Testis (tissue), 5 donors: ENCODE measurements at places on chromosomes 7 and 10. TPM values are rescaled to one million over a fixed set of nuclear protein-coding genes. Genes with fewer than 3 reads are reported as not detected.

Gene CUZD1
- 2.0 TPM for total RNA-seq

Gene ACBD7
- total RNA-seq: 6.6 TPM

Gene GIMAP1
- 1.7 TPM for total RNA-seq

Gene CACNA2D1
- 28.0 TPM for total RNA-seq

Gene TDRD1
- total RNA-seq: 25.7 TPM

Gene LGI1
- 0.56 TPM for total RNA-seq

Gene GARIN1A
- total RNA-seq: 46.8 TPM

Gene CLCN1
- 1.1 TPM for total RNA-seq

Gene SLC16A12
- total RNA-seq: 6.0 TPM

Gene CPA4
- 0.68 TPM for total RNA-seq

Gene COL28A1
- 8.7 TPM for total RNA-seq

Gene ERVW-1
- total RNA-seq: 7.5 TPM

Gene PAX4
- total RNA-seq: 0.55 TPM

Gene NKX2-3
- total RNA-seq: 0.24 TPM

Gene KLF6
- 35.7 TPM for total RNA-seq

Gene DNAH11
- total RNA-seq: 14.2 TPM

Gene MYL7
- 1.7 TPM for total RNA-seq

Gene PNLIP
- not detected for total RNA-seq

Gene RBP4
- total RNA-seq: 7.1 TPM

Gene DRGX
- total RNA-seq: not detected

Gene MALSU1
- 51.8 TPM for total RNA-seq

Gene TRIM50
- total RNA-seq: 13.5 TPM

Gene FANK1
- 41.1 TPM for total RNA-seq

Gene PMS2
- 13.3 TPM for total RNA-seq

Gene IRF5
- total RNA-seq: 2.9 TPM

Gene ADGRA1
- total RNA-seq: 1.1 TPM

Gene TRIP6
- 46.8 TPM for total RNA-seq

Gene SPDYE5
- 1.4 TPM for total RNA-seq

Gene ANKRD30A
- total RNA-seq: 32.1 TPM

Gene STEAP1B
- total RNA-seq: 11.3 TPM

Gene PTPN20
- total RNA-seq: 20.9 TPM

Gene AGBL3
- total RNA-seq: 21.6 TPM

Gene POLR3A
- 23.0 TPM for total RNA-seq

Gene PDE1C
- 7.6 TPM for total RNA-seq

Gene PRPS1L1
- total RNA-seq: 18.6 TPM

Gene LRRC17
- 9.7 TPM for total RNA-seq

Gene TRPV5
- total RNA-seq: 1.4 TPM

Gene KIF20B
- total RNA-seq: 12.0 TPM

Gene CNTNAP2
- total RNA-seq: 4.4 TPM

Gene SPDYE6
- total RNA-seq: 2.3 TPM

Gene IFIT2
- total RNA-seq: 1.3 TPM

Gene IL2RA
- total RNA-seq: not detected

Gene MRLN
- total RNA-seq: not detected

Gene MSRB2
- total RNA-seq: 15.7 TPM

Gene HIBADH
- 69.9 TPM for total RNA-seq

Gene OR2A1
- total RNA-seq: not detected
